ENCODE measurements at places on chromosomes 2 and 18. TPM values are rescaled to one million over a fixed set of nuclear protein-coding genes. Genes with fewer than 3 reads are reported as not detected.

The CLEC4F gene
- not detected for total RNA-seq

The ANTXR1 gene
- 81.8 TPM for total RNA-seq

The NT5DC4 gene
- total RNA-seq = not detected

The MLPH gene
- total RNA-seq = 11.7 TPM

The PCARE gene
- total RNA-seq = not detected

The ST3GAL5 gene
- 27.1 TPM for total RNA-seq

The CCL20 gene
- 0.47 TPM for total RNA-seq

The ZNF516 gene
- 17.9 TPM for total RNA-seq

The GBX2 gene
- not detected for total RNA-seq

The CFLAR gene
- 34.2 TPM for total RNA-seq

The CNOT9 gene
- 39.3 TPM for total RNA-seq

The SLC4A5 gene
- not detected for total RNA-seq

The SGPP2 gene
- total RNA-seq = not detected

The PIEZO2 gene
- 7.0 TPM for total RNA-seq

The MARCO gene
- not detected for total RNA-seq

The SLC39A6 gene
- 47.8 TPM for total RNA-seq

The APCDD1 gene
- 13.3 TPM for total RNA-seq

The SNED1 gene
- 27.7 TPM for total RNA-seq

The CDH7 gene
- not detected for total RNA-seq

The PTPN18 gene
- 20.0 TPM for total RNA-seq

The POTEJ gene
- total RNA-seq = not detected

The FTCDNL1 gene
- 3.2 TPM for total RNA-seq

The ASPRV1 gene
- 0.70 TPM for total RNA-seq

The BCL2 gene
- total RNA-seq = 4.1 TPM

The CD226 gene
- total RNA-seq = 0.82 TPM

The EFEMP1 gene
- total RNA-seq = 2,350 TPM

The NEB gene
- total RNA-seq = 0.12 TPM

The GPD2 gene
- total RNA-seq = 36.6 TPM

The LINC00305 gene
- total RNA-seq = not detected

The PARD3B gene
- total RNA-seq = 6.8 TPM

The MYOM1 gene
- 3.0 TPM for total RNA-seq

The GRHL1 gene
- not detected for total RNA-seq

The SNORC gene
- total RNA-seq = 0.12 TPM

The STK36 gene
- 10.2 TPM for total RNA-seq

The CYB5A gene
- 160 TPM for total RNA-seq

The OR6B2 gene
- total RNA-seq = not detected

Data from pericardium fibroblast (primary cell).